Heart left ventricle (tissue), 16 donors: ENCODE measurements at places on chromosomes 7 and 10.

DNA sequence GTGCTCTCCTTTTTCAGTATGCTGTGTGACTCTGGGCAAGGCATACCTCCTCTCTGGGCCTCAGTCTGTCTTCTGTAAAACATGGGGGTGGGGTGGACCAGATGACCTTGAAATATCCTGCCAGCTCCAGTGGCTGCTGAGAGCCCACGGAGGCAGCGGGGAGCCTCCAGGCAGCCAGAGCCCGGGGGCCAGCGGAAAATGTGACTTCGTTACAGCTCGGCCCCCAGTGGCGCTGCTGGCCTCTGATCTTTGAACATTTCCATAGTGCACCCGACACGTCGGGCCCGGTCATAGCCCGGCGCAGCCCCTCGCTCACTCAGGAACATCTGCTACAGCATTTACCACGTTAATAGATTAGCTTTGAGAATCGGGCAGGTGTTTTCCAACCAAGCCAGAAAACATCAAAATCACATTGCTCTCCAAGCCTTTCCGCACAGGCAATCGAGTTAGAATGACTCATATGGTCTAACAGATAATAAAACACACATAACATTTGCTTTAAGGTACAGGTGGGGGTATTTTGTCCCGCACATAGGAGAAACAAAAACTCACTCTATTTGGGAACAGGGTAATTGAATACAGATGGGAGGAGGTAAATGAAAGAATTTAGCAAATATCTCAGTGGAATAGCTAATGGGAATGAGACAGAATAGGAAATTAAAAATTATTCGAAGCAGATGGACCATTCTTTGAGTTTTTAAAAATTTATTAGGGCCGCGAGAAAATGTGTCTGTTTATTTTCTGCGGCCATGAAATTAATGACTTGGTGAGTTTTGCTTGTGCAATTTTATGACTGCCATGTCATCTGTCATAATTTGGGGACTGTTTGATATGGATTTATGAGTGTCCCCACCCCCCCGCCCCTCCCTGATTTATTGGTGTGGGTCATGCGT, 26.3 kb upstream of the COMTD1 start:
- H3K4me3 ChIP-seq, result no peak overlapping the region
- no peak for DNase-seq
- no peaks in the 10 kb centered on the region for H3K36me3 ChIP-seq
- H3K27ac ChIP-seq, result no peak overlapping the region
- H3K4me1 ChIP-seq, result no peaks in the 10 kb centered on the region

- peak overlapping the region; percentile 20 for H3K27ac ChIP-seq
- DNase-seq, result peak; percentile 69
- H3K4me3 ChIP-seq, result no peak overlapping the region
- peaks cover 4% of the 10 kb centered on the region for H3K36me3 ChIP-seq
- no peaks in the 10 kb centered on the region for H3K27me3 ChIP-seq
- H3K4me1 ChIP-seq, result peaks cover 14% of the 10 kb centered on the region
Measured at GRCh38 chr7:30433082-30433481, 45.5 kb downstream of the NOD1 start.

DNA sequence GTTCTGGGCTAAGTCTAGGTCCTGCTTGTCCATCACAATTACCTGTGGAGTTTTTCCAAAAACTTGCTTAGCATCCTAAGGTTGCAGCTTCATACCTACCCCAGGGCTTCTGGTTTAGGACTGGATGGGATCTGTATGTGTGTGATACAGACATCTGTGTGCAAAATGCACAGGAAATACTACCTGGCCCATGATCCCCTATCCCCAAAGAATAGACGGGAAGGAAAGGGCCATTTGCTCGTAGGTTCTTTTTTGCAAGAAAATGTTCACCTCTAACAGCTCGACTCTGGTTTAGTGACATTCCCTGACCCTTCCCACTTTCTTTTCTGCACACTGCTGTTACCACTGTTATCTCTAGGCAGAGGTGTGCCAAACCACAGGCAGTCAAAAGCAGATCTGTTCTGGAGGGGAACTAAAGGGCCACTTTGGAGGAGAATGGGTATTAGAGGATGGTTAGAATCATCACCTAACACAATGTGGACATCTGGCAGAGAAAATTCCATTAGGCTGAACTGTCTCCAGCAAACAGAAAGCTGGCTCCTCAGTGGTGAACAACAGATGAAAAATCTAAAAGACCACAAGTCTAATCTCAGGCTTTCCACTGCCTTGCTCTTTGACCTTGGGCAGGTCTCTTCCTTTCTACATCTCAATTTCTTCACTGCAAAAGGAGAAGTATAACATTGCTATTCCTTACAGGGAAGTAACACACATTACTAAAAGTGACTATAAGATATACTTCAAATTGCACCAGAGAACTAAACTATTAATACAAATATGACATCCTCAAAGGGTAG, 107.4 kb downstream of the UBE2H start:
- H3K27ac ChIP-seq, result peak overlapping the region; percentile 12
- peaks cover 64% of the 10 kb centered on the region for H3K4me1 ChIP-seq
- H3K4me3 ChIP-seq, result no peak overlapping the region

GRCh38 chr7:27901028-27901760, 161.2 kb downstream of the TAX1BP1 start:
- no peaks in the 10 kb centered on the region for H3K27me3 ChIP-seq
- H3K4me3 ChIP-seq, result peak overlapping the region; percentile 32
- H3K36me3 ChIP-seq, result no peaks in the 10 kb centered on the region
- DNase-seq, result no peak
- H3K4me1 ChIP-seq, result peaks cover 21% of the 10 kb centered on the region

DNA sequence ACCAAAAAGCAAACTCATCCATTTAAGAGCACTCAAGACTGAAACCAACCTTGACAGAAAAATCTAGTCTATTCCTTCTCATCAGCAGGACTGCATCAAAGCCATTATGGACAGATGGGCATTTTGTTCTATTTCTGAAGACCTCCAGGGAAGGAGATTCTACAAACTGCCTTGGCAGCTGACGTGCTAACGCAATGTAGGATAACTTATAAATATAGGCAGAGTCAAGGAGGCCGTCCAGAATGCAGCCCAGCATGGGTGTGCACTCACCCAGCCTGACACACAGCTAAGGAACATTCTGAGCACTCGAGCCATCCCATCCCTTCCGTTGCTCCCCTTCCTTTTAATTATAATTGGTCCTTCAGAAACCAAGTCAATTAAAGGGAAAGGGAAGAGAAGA, 25.3 kb upstream of the NEBL start:
- H3K4me1 ChIP-seq, result no peaks in the 10 kb centered on the region
- no peak overlapping the region for H3K4me3 ChIP-seq
- H3K27me3 ChIP-seq, result no peaks in the 10 kb centered on the region
- no peaks in the 10 kb centered on the region for H3K36me3 ChIP-seq
- no peak for DNase-seq
